ENCODE measurements at places on chromosomes 7 and 10. TPM values are rescaled to one million over a fixed set of nuclear protein-coding genes. Genes with fewer than 3 reads are reported as not detected.

AKR1C1 gene
- total RNA-seq: 26.9 TPM

WNT8B gene
- total RNA-seq: not detected

TECPR1 gene
- 10.5 TPM for total RNA-seq

AGR3 gene
- not detected for total RNA-seq

ASIC3 gene
- 0.47 TPM for total RNA-seq

PODXL gene
- total RNA-seq: 4.3 TPM

EGR2 gene
- total RNA-seq: 5.1 TPM

LMTK2 gene
- 4.6 TPM for total RNA-seq

PLEKHS1 gene
- not detected for total RNA-seq

NPC1L1 gene
- total RNA-seq: not detected

LEP gene
- total RNA-seq: 1.7 TPM

POP7 gene
- total RNA-seq: 25.4 TPM

PPP1R17 gene
- not detected for total RNA-seq

RBM28 gene
- total RNA-seq: 9.4 TPM

FAM25C gene
- not detected for total RNA-seq

STEAP1B gene
- 3.8 TPM for total RNA-seq

CYCS gene
- 18.3 TPM for total RNA-seq

SCART1 gene
- total RNA-seq: 2.1 TPM

LIPF gene
- not detected for total RNA-seq

PIK3AP1 gene
- total RNA-seq: not detected

SFMBT2 gene
- total RNA-seq: 1.3 TPM

SFRP5 gene
- total RNA-seq: 0.09 TPM

PRSS1 gene
- not detected for total RNA-seq

KLLN gene
- total RNA-seq: 0.23 TPM

TFR2 gene
- total RNA-seq: not detected

SPDYE11 gene
- not detected for total RNA-seq

KCNIP2 gene
- total RNA-seq: not detected

ARHGEF5 gene
- total RNA-seq: 8.3 TPM

ANKRD61 gene
- not detected for total RNA-seq

VSIR gene
- total RNA-seq: 82.9 TPM

ITPRID1 gene
- total RNA-seq: not detected

UNCX gene
- total RNA-seq: not detected

GPR26 gene
- total RNA-seq: not detected

TMEM140 gene
- total RNA-seq: 0.47 TPM

GJD4 gene
- not detected for total RNA-seq

STRIP2 gene
- 2.6 TPM for total RNA-seq

ACTL6B gene
- not detected for total RNA-seq

AS3MT gene
- 1.0 TPM for total RNA-seq

PIK3CG gene
- not detected for total RNA-seq

SUV39H2 gene
- 6.8 TPM for total RNA-seq

PRR15 gene
- total RNA-seq: 112 TPM

CTTNBP2 gene
- total RNA-seq: 0.35 TPM

MPLKIP gene
- 95.5 TPM for total RNA-seq

CLRN3 gene
- total RNA-seq: not detected

AKR1D1 gene
- not detected for total RNA-seq

REEP3 gene
- total RNA-seq: 38.9 TPM

RGR gene
- not detected for total RNA-seq

CRYGN gene
- under 0.01 TPM for total RNA-seq

NXPH1 gene
- total RNA-seq: not detected

CYP3A5 gene
- total RNA-seq: not detected

CUZD1 gene
- total RNA-seq: not detected

VPS37D gene
- total RNA-seq: 4.1 TPM

FGFR2 gene
- not detected for total RNA-seq
